Stimulated activated CD8-positive, alpha-beta memory T cell treated with anti-CD3 and anti-CD28 coated beads, Interleukin-15, amount 100 ng/mL, for 24 hours (primary cell): ENCODE measurements at places on chromosomes 1 and 21.

- no peak for DNase-seq
These were observed 878 bp downstream of the MINDY1 start for GRCh38 chr1:151005729-151006319.

DNA sequence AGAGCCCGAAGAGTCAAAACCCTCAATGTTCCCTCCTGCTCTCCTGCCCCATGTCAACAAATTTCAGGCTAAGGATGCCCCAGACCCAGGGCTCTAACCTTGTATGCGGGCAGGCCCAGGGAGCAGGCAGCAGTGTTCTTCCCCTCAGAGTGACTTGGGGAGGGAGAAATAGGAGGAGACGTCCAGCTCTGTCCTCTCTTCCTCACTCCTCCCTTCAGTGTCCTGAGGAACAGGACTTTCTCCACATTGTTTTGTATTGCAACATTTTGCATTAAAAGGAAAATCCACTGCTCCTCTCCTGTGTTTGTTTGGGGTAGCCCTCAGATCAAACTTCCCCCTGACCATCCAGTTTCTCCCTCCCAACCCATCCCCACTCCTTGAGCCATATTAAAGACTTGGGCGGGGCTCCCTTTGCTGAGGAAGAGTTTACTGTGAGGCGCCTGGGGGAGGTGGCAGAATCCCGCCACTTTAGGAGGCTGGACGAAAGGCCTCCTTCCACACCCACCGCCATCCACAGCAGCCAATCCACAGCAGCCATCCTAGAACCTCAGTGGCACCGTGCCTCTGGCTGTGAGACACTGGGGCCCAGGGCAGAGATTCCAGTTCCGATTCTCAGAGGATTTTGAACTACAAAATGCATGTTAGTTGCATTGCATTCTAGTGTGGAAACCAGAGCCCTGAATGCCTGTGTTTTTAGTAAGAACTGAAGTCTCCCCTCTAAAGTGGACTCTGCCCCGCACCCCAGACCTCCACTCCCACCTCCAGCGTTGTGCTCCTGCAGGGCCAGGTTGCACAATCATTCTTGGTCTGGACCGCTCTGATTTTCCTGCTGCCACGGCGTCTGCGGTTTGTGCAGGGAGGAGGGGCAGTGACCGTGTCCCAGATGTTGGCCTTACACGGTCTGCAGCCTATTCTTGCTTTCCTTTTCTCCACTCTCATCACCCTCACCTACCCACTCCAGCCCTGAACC lies 3.0 kb downstream of the OLFML3 start:
- no peak for DNase-seq

DNA sequence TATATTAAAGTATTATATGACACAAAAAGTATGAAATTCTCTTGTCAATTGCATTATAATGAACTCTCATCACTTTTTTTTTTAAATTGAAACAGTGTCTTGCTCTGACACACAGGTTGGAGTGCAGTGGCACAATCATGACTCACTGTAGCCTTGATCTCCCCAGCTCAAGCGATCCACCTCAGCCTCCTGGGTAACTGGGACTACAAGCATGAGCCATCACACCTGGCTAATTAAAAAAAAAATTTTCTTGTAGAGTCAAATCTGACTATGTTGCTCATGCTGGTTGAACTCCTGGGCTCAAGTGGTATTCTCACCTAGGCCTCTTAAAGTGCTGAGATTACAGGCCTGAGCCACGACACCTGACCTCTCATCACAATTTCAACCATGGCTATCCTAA lies 259.3 kb downstream of the S1PR1 start:
- DNase-seq: no peak

GRCh38 chr1:87689487-87689886 lies 360.8 kb downstream of the LMO4 start:
- no peak for DNase-seq

DNA sequence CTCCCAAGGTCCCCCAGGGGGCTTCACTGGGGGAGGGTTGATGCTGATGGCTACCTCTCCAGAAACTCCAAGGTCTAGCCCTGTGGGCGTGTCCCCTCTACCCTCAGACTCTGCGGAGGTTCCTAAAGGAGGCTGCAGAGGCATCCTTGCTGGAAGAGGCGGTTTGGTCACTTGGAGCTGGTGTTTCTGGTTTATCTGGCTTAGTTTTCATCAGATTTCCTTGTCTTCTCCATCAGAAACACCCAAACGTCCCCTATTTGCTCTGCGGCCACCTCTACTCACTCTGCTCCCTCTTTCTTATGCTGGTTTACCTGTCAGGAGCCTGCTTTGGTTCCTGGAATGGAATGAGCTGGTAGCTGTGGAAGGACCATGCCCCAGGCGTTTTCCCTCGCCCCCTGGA lies 2.5 kb downstream of the PKP1 start:
- DNase-seq: no peak

- no peak for DNase-seq
These were observed 1.0 kb downstream of the F11R start for GRCh38 chr1:161019751-161020495.

- no peak for DNase-seq
These were observed 15.5 kb downstream of the FMN2 start for GRCh38 chr1:240107058-240107684.

- DNase-seq: no peak
These were observed 68.5 kb downstream of the HHAT start for GRCh38 chr1:210397252-210397651.

DNA sequence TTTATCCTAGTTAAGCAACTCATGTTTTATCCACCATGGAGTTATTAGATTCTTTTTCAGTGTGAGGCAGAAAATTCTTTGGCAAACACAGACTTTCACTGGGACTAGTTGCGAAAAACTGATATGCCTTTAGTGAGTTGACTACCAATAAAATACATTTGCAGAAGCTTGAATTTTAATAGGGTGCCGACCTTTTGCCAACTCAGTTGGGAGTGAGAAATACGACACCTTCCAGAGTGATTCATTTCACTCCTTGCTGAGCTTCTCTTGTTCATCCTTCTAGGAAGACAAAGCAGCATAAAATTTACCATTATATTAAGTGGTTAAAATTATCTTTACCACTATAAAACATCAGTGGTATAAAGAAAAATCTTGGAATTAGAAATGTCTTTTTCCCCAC lies 1.2 kb upstream of the KRTAP23-1 start:
- no peak for DNase-seq

- no peak for DNase-seq
These were observed 1.9 kb upstream of the OR13G1 start for GRCh38 chr1:247681288-247681897.

DNA sequence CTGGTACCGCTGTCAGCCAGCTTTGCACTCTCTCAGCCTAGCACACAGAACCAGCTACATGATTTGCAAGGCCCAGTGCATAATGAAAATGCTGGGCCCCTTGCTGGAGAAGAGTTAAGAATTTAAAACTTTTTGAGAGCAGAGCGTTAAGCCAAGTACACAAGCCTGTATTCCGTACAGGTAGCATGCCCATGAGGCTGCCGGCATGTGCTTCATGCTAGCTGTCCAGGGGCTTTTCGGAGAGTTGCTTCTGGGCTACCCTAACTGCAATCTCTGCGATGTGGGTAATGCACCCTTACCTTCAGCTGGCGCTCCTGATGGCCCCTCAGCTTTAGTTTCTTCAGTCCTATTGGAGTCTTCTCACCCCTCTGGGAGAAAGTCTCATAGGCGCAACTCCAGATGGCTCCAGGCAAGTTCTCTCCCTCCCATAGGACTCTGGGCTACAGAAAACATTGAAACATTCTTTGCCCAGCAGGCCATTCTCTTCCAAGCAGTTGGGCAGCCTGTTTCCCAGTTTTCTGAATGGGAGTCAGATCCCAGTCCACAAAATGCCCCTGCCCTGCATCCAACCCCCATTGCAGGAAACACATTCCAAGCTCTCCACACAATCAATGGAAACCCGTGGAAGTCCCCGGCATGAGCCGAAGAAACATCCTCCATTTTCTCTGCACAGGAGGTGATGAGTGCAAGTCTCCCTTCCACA lies 5.7 kb upstream of the AKT3 start:
- no peak for DNase-seq

GRCh38 chr1:6530504-6531160 lies 23.7 kb downstream of the NOL9 start:
- no peak for DNase-seq

GRCh38 chr21:43275421-43276211 lies 106.8 kb downstream of the CRYAA start:
- DNase-seq: no peak

DNA sequence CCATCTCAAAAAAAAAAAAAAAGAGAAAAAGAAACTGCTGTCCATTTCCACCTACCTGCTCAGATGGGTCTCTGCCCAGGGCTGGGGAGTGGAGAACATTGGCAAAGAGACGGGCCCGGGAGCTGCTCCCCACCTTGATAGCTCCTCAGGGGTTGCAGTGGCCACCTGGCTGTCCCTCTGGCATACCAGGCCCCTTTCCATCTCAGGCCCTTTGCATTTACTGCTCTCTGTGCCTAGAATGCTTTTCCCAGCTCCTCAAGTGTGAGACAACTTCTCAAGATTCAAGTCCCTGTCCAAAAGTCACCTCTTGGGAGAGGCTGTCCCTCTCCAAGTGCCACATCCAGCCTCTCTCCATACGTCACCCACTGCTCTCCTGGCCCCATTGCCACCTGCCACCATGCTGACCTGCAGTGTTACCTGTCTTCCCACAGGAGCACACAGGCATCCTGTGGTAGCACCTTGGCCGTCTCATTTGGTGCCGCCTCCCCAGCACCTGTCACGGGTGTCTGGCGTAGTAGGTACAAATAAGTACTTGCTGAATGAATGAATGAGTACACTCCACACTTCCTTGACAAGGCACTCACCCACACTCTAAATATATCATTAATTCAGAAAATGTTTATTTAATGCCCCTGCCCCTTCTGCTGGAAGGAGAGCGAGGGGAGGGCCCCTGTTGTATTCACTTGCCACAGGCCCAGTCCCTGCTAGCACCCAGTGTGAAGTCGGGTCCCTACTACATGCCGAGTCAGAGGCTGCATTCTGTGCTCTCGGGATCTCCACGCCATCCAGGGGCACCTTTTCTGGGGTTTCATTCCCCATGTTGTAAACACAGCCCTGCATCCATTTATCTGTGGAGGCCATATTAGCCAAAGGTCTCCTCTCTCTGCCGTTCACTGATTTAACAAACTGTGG lies 48.8 kb downstream of the DISP3 start:
- DNase-seq: no peak

GRCh38 chr21:44871576-44872269 lies 1.8 kb downstream of the PTTG1IP start:
- DNase-seq: no peak

DNA sequence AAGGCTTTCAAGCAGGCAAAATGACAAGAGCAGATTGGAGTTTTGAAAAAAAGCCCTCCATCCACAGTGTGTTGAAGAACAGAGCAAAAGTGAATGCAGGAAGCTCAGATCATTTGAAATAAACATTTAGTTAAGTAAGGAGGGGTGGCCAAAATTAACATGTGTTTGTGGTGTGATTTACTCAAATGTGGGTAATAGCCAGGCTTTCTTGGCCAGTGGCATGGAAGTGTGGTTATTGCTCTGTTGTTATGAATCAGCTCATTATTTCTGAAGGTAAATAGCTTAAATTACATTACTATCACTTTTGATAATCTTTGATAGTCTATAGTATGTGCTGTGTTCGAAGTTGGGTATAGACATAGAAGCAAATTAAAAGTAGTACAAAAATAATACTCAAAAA lies 485.9 kb downstream of the LMO4 start:
- DNase-seq: no peak

DNA sequence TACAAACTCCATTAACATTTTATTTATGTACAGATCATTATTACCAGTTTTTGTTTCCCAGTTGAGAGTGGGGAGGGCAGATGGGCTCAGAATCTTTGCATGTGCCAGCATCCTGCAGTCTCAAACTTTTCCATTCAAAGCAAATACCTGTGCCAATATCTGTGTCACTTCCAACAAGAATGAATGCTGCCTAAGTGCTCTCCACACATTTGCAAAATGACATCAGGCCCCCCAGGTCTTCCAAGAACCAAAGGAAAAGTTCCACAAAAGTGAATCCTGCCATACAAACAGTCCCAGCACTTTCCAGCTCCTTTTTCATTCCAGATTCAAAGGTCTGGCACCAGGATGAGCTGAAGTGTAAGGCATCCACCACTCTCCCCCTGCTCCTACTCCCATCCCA lies 1.7 kb upstream of the TIE1 start:
- DNase-seq: no peak
